Cortex of kidney (tissue), 1 donor: ENCODE measurements at places on chromosomes 12 and 14.

- DNase-seq: no peak
Observed at GRCh38 chr12:70985850-70986249, 65.3 kb upstream of the PTPRR start.

DNA sequence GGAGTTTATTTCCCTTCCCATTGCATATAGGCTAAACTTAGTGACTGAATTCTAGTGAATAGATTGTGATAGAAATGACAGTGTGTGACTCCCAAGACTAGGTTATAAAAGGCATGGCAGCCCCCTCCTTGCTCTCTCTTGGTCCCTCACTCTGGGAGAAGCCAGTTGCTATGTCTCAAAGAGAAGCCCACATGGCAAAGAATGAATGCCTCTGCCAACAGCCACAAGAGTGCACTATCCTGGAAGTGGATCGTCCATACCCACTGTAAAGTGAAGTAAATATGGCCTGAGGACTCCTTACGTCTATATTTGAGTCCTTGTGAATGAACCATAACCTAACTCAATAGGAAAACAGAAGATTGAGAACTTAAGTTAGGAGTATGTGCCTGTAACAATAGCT, 35.4 kb upstream of the HMGA2 start:
- DNase-seq: no peak

DNA sequence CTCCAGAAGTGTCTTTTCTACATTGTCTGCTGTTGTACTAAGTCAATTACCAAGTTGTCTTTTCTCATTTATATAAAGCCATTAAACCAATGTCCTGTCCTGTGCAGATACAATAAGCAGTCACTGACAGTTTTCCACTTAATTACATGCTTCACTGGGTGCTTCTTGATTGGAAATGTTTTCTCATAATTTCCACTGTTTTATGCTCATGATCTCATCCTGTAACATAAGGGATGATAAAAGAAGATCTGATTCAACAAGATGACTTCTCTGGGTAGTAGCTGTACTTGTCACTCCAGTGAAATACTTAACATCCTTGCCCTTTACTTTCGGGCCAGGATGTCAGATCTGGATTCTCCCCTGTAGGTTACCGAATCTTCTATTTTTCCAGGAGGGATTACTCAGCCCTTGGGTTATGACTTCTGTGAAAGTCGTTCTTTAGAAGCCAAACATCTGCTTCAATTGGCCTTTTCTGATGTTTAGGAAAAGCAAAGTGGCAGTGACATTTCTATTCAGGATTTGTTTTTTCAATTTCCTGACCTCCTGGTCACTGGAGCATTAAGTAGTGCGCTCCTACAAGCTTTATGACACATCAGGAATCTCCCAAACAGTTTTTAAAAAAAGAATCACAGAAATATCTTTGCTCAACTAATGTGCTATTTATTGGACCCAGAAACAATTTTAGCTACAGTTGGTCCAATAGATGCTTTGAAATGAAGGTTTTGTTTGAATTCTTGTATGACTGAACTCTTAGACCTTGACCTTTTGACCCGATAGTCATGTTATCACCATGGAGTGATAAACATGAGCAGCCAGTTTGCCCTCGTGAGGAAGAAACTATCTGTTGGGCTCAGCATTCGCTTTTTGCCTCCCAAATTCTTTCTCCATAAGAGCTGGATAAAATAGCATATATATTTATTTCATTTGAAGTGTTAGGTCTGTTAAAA, 234.5 kb upstream of the SSTR1 start:
- no peak for DNase-seq

DNA sequence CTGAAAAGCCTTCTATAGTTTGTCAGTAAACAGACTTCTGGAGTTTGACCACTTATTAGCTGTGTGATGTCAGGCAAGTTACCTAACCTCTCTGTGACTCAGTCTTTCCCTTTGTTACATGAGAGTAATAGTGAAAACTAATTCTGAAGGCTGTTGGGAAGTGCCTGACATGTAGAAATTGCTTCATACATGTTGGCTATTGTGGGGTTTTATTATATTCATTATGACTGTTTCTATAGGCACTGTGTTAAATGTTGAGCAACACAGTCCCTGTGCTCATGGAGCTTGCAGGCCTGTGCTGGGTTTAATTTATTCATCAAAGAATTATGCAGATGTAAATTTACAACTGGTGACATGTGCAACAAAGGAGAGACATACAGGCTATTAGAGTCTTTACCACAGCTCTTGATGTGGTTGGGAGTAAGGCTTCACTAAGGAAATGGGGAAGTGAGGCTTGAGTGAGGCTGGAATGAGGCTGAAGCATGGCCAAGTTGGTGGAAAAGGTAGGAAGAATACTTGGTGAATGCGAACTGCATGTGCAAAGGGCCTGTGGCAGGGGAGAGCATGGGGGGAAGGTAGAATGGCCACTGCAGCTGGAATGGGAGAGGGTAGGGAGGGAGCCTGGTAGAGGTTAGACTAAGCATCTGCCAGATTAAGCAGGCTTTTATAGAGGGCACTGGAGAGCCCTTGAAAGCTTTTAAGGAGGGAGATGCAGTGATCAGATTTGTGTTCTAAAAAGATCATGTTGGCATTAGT, 236.4 kb upstream of the CRY1 start:
- DNase-seq: no peak

GRCh38 chr12:128387811-128388422, 120.9 kb downstream of the TMEM132C start:
- DNase-seq: no peak

GRCh38 chr14:65414961-65415589, 2.5 kb downstream of the FUT8 start:
- DNase-seq: no peak

DNA sequence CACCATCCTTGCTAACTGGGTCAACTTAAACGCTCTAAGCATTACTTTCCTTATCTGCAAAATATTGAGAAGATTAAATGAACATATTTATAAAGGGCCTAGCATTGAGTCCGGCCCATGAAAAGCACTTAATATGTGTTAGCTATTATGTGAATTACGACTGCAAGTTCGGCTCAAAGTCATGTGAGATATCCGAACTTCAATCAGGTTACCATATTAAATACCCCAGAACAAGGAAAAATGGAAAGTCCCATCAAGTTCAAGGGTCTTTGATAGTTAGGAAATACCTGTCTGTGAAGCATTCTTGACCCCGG, 487 bp upstream of the NRDE2 start:
- no peak for DNase-seq

GRCh38 chr14:89085737-89086382, 261.4 kb downstream of the TTC8 start:
- DNase-seq: no peak

GRCh38 chr14:105547741-105548169, 21.4 kb downstream of the TMEM121 start:
- DNase-seq: no peak

DNA sequence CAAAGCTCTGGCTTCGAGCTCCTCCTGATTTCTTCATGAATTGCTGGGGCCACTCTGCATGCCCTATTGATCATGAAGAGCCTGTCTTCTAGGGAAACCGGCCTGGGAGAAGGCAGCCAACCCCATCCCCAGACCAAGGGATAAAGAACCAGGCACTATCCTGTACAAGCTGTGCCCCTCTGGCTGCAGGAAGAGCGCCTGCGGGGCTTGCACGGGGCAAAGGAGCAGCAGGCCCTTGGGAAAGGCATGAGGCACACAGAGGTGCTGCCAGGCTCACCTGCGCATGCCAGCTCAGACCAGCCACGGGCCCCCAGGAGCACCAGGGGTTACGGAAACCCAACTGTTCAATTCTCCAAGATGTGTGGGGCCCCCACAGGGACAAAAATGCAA, 2.1 kb downstream of the ITPK1 start:
- no peak for DNase-seq

- no peak for DNase-seq
Observed at GRCh38 chr14:59199205-59199604, 10.7 kb downstream of the DAAM1 start.

DNA sequence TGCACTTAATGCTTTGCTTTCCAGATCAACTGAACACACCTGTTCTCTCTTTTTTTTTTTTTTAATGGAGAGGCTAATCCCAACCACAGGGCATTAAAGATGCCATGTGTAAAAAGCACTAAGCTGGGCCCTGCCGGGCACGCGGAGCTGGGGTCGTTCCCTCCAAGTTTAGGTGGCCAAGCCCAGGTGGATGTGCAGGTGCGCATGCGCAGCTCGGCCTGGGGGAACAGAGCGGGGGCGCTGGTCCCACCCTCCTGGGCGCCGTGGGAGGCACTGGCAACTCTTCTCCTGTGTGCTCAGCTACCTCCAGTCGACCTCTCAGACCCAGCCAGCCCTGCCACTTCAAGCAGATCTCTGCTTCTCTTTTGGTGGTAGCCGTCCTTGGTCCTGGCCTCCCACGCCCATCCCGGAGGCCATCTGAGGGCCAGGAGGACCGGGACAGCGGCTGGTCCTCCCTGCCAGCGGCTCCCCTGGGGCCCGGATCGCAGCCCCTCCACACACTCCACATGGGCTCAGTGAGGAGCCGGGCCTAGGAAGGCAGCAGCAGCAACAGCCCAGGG, 679.3 kb downstream of the BCL11B start:
- no peak for DNase-seq

- DNase-seq: no peak
Observed at GRCh38 chr14:93645200-93645599, 143.1 kb downstream of the PRIMA1 start.

GRCh38 chr12:2764398-2764797, 30.4 kb upstream of the FKBP4 start:
- DNase-seq: no peak

DNA sequence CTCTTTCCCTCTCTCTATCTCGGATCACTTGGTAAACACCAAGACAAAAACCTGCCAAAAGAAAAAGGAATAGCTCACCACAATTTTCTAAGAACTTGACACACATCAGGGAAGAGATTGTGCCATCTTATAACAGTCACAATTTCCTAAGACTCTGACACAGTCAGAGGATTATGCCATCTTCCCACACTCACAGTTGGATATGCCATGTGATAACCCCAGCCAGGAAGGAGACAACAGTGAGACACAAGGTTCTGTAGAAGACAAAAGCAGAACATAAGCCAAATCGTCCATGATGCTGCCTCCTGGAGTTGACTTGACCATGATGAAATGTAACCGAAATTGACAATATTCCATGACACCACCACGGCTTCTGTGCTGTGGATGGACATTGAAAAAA, 2.8 kb upstream of the CLEC9A start:
- DNase-seq: no peak

DNA sequence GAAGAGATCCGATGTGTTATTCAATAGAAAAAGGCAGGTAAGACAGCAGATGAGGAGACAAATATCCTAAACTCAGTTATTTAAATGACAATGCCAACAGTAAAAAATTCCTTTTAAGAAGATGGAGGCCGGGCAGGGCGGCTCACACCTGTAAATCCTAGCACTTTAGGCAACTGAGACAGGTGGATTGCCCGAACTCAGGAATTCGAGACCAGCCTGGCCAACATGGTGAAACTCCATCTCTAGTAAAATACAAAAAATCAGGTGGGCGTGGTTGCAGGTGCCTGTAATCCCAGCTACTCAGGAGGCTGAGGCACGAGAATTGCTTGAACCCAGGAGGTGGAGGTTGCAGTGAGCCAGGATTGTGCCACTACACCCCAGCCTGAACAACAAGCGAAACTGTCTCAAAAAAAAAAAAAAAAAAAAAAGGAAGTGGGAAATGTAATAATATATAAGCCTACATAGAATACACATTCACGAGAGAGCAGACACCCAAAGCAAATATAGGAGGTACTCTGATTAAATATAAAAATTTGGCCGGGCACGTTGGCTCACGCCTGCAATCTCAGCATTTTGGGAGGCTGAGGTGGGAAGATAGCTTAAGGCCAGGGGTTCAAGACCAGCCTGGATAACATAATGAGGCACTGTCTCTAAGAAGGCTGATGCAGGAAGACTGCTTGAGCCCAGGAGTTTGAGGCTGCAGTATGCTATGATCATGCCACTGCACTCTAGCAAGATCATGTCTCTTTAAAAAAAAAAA, 19.0 kb downstream of the CORO1C start:
- no peak for DNase-seq

GRCh38 chr12:106343214-106343528, 14.4 kb upstream of the POLR3B start:
- no peak for DNase-seq

- no peak for DNase-seq
Observed at GRCh38 chr12:129614221-129614885, 289.5 kb downstream of the TMEM132D start.

GRCh38 chr12:59010118-59010517, 89.8 kb upstream of the LRIG3 start:
- DNase-seq: no peak

GRCh38 chr12:60052483-60052882, 456.7 kb downstream of the SLC16A7 start:
- DNase-seq: no peak

DNA sequence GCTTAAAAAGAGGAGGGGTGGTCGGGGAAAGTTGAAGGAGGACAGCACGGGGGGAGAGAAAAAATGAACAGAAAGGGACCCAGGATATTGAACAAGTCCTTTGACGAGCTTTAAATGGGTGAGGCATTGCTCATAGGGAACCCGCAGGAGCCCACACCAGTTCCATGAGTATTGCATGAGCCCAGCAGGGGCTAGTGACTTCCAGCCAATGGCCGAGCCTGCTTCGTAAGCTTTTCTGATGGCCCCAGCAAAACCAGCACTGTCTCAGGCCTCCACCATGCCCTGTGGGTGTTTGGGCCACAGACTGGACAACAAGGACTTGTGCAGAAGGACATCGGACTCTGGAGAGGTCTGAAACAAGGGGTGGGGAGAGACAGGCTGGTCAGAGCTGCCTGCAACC, 109.5 kb downstream of the ZFP36L1 start:
- no peak for DNase-seq

DNA sequence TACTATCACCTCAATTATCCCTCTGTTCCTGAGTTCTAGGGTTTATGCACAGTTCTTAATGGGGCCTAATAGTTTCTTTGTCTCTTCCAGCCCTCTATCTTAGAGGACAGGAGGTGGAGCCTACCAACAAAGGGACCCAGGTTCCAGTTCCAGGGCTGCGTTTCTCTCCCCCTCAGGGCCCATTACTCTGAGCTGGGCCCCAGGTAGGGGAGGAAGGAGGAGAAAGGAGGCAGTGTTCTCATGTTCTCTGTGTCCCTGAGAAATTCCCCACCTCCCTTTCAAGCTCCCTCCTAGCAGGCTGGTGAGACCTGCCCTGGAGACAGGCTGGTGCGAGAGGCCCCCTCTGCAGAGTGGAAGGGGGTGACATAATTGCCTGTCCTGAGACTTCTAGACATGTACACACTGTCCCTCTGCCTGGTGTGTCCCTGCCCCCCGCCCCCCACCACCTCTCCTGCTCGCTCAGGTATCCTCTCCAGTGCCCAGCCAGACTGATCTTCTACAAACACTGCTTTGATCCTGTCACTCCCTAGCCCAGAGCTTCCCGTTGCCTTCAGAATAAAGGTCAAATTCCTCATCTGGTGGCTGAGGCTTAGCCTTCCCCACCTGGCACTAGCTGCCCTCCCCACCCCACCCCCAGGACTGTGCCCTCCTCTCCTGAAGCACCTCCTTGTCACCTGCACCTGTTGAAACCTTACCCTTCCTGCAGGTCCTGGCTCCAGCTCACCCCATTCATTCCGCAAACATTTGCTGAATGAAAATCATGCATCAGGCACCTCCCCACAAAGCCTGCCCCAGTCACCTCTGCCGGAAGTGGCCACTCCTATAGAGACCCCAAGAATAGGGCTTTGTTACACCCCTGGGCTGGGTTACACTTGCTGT, 21.1 kb upstream of the KRT8 start:
- DNase-seq: no peak
